ENCODE measurements at places on chromosomes 5 and 9.
A peak's percentile ranks its signal among the peaks of the same experiment; 100 is the strongest.

GRCh38 chr5:78758169-78758839, 109.7 kb upstream of the LHFPL2 start:
- DNase-seq = no peak

- no peak for DNase-seq
These were observed 20.6 kb upstream of the NR5A1 start for GRCh38 chr9:124527781-124528180.

GRCh38 chr5:138699482-138699881, 53.7 kb upstream of the CTNNA1 start:
- DNase-seq = no peak

GRCh38 chr5:157290156-157290980, 24.4 kb downstream of the CYFIP2 start:
- DNase-seq = no peak

- no peak for DNase-seq
These were observed 3.8 kb upstream of the NDST1 start for GRCh38 chr5:150503977-150504620.

DNA sequence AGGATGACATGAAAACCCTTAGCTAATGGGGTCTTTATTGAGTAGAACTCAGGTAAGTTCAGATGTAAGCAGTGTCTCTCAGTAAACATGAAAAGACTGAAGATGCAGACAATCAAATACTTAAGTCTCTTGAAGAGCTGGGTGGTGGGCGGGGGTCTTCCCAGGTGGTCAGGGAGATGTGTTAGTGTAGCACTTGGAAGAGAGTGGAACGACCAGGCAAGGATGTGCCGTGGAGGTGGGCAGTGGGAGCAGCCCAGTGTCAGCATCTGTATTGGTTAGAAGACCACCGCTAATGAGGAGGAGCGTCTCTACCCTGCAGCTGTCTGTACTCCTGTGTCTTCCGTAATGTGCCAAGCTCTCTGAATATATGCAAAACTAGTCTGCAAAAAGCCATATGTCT, 4.4 kb downstream of the S1PR3 start:
- no peak for DNase-seq

- DNase-seq = no peak
These were observed 68.7 kb downstream of the SHB start for GRCh38 chr9:38000332-38000731.

GRCh38 chr9:131937451-131937850, 142.2 kb downstream of the MED27 start:
- no peak for DNase-seq

DNA sequence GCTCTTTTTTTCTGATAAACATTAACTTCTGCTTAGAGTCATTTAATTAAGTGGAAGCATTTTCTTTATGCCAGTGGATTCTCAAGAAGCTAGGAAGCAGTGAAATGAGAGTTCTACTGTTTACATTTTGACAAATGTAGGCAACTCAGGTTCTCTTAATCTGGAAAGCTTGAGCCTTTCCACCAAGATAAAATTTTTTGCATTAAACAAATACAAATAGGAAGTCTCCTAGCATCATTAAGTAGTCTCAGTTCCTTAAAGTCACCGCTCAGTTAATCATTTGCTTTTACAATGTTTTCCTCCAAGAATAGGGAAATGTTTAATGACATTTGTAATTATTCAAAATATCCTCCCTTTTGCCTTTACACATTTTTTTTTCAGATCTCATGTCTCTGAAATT, 290.4 kb upstream of the PDE4D start:
- DNase-seq = no peak

DNA sequence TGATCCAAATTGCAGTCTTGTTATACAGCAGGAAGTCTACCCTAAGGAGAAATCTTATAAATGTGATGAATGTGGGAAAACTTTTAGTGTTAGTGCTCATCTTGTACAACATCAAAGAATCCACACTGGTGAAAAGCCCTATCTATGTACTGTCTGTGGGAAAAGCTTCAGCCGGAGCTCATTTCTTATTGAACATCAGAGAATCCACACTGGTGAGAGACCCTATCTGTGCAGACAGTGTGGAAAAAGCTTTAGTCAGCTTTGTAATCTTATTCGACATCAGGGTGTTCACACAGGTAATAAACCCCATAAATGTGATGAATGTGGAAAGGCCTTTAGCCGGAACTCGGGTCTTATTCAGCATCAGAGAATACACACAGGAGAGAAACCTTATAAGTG, 10.4 kb downstream of the ZNF189 start:
- DNase-seq = no peak

DNA sequence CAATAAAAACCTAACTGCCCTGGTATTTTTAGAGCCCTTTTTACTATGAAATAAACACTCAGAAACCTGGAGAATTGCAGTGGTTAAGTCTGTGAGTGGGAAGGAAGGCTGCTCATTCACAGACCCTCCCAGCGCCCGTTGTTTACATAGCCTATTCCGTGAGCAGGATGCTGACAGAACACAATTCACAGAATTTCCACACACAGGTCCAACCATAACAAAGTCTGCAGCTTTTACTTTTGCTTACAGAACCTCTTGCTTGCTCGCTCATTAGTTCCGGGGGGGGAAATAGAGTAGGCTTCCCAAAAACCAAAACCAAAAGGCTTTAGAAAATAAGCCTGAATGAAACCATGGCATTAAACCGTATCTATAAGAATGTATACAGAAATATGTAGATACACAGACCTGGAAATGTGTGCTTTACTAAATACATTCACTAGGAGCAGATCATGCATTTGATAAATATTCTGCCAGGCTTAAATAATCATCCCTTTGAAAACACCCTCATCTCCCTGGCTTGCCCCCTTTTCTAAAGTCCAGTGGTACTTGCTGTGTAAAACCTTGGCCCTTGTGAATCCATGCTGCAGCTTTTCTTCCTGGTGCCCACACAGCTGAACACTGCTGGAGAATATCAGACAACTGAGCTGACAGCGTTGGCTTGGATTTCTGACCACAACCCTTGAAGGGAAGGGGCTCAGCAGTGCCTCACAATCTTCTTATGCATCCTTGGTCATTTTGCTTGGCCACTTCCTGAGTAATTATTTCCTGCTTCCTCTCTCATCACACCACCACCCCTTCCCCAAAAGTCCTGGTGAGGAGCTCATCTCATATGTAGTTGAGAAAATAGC, 128.0 kb downstream of the FANCC start:
- DNase-seq = no peak

GRCh38 chr5:72005671-72006070, 101.6 kb upstream of the MAP1B start:
- DNase-seq = no peak

DNA sequence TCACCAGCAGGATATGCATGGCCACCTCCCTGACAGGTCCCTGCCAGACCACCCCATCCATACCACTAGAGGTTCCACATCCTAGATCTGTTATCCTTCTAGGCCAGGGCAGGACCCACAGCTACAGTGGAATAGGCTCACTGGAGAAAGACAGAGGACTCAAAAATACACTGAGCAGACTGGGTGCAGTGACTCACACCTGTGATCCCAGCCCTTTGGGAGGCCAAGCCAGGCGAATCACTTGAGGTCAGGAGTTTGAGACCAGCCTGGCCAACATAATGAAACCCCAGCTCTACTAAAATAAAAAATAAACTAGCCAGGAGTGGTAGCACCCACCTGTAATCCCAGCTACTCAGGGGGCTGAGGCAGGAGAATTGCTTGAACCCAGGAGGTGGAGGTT, 56.5 kb upstream of the TESK1 start:
- DNase-seq = no peak

DNA sequence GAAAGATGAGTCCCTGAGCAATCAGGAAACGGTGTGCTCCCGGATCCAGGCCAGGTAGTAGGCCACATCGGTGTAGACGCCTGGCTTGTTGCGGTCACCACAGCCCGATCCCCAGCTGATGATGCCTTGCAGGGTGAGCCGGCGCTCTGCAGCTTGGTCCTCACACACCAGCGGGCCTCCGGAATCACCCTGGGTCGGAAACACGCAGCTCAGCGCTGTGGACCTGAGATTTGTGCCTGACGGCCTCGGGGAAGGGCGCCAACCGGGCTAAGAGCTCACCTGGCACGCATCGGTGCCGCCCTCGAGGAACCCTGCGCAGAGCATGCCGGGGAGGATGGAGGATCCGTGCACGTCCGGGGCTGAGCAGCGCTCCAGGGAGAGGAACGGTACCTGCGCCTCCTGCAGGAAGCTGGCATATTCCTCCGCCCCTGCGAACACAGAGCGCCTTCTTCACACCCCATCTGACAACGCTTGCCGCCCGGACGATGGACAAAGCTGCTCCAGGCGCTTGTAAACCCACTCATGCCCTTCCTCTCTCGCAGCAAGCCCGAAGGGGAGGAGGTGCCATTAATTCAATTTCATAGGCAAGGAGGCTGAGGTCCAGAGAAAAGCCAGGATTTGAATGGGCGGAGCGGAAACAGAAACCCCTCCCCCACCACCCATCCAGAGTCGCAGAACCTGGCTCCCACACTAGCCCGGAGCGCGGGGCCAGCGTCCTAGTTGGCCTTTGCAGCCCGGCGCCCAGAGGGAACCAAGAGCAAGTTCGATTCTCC, 2.0 kb upstream of the PFN3 start:
- DNase-seq = peak; percentile 63

GRCh38 chr9:10700915-10701314, 88.1 kb upstream of the PTPRD start:
- no peak for DNase-seq

GRCh38 chr5:143398053-143398355, 5.5 kb downstream of the NR3C1 start:
- DNase-seq = no peak

DNA sequence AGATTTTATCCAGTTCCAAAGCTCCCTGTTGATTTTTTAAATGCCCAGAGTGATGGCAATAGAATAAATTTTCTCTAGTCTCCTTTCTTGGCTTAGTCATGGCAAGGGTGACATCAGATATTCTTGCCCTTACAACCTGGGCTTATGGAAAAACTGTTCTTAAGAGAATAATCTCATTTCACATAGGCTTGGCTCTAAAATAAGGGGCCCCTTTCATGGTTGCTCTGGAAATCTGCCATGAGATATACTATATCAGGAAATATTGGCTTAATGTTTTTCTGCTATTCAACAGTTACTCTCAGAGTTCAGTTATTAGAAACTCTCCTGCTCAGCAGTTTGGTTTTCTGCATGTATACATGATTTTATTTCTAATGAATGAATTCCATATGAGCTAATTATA, 7.8 kb downstream of the HMHB1 start:
- DNase-seq = no peak

- no peak for DNase-seq
These were observed 137.7 kb downstream of the PRELID2 start for GRCh38 chr5:145697251-145697990.

DNA sequence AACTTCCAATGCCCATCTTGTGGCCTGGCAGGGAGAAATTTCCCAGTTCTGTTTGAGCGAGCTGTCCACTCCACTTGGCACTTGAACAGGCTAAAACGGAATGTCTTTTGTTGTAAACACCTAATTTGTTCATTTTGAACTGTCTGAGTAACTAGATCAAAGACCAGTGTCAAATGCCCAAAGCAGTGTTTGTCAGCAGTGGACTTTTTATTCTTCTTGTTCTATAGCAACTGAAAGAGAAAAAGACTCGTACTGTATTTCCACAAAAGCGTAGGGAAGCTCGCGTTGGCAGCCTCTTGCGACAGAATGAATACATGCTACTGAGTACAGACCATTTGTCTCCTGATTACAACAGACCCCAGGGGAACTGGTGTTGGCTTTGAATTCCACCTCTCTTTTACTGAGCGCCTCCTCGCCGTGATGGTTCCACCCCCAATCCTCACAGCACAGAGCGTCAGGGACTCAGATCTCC, 601.8 kb upstream of the ZNF608 start:
- DNase-seq = no peak
